ENCODE measurements at places on chromosomes 1 and 21.

GRCh38 chr1:44012404-44012803 lies 18.9 kb downstream of the SLC6A9 start:
- DNase-seq = no peak

DNA sequence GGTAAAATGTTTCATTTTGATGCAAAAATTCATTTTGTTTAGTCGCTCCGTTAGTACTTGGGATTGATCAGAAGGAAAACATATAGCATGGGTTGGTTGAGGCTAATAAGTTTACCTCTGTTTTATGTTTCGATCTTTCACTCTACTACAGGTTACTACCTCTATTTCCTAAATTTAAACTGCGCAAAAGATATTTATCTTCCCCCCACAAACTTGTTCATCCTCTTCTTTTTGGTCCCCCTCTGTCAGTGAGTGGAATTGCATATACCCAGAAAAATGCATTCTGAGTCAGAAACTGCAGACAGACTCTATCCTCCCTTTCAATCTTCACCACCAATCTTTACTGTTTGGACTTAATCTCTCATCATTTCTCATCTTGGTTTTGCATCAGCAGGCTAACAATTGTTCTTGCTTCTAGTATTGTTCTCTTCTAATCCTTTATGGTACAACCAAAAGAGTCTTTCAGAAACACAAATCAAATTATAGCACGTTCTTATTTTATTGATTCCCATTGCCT lies 316.0 kb upstream of the ADGRL4 start:
- no peak for DNase-seq

DNA sequence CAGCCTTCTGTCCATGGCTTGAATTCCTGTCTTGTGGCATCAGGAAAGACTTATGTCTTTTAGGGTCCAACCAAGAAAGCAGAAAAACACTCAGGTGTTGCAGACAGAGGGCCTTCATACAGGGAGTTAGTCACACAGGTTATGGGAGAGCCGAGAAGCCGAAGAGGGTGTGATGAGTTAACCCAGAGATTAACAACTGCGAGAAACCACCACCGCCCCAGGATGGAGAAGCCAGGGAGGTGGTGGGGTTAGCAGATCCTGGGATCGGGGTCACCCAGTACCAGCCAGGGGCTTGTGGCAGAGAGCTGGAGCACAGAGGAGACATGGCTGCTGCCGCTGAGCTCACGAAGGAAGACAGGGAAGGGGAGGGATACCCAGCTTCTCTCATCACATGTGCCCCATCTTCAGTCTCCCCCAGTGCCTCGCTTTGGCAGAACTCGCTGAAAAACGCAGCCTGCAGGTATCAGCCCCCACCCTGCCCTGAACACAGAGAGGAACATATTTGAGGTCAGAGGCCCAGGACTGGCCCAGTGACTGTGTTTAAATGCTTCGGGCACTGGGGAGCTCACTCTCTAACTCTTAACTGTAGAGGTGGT lies 58.7 kb downstream of the RUNX3 start:
- no peak for DNase-seq

DNA sequence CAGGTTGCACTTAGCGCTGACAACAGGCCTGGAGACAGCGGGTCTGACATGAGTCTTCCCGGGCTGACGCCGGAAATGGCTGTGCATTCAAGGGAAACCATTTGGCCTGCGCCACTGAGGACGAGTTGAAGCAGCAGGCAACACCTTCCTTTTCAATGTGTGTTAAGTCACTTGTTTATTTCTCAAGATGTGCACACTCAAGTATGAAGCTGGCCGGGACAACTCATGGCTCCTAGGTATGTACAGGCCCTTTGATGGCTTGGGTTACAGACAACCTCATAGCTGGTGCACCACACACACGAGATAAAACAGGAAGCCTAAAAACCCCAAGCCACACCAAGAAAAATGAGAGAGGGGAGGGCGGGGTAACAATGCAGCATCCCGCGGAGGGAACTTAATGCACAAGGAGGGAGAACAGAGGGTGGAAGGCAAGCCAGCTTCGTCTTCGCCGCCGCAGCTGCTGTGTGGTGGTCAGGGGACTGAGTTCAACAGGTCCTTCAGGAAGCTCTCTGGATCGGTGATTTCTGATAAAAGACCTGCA lies 118.0 kb upstream of the IFFO2 start:
- peak; percentile 45 for DNase-seq

- no peak for DNase-seq
These were observed 351.9 kb downstream of the S1PR1 start for GRCh38 chr1:101588677-101589076.

DNA sequence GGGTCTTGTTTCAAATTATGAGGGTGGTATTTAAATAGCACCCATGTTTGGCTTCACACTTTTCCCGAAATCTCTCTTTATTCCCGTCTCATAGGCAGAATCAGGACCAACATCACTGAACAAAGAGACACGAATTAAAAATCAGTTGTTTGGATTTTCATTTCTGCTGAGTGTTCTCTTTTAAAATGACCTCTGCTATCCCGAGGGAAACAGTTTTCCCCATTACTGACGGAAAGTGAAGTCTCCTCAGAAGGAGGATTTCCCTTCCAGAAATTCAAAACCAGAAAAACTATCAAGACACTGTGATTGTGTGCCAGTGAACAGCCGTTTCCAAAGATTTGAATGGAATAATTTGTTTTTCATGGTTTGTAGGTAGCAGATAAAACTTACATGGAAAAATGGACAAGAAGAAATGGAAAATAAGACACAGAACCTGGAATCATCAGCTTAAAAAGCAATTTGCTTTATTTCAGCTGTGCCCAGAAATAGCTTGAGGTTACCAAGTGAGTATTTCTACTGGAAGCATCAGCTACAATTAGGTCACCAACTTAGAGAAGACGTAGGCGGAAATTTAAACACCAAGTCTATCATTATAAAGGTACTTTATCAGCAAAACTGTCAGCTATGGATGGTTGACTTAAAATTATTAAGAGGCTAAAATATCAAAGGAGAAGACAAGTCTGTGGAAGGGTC lies 68.5 kb downstream of the RUNX1 start:
- no peak for DNase-seq

DNA sequence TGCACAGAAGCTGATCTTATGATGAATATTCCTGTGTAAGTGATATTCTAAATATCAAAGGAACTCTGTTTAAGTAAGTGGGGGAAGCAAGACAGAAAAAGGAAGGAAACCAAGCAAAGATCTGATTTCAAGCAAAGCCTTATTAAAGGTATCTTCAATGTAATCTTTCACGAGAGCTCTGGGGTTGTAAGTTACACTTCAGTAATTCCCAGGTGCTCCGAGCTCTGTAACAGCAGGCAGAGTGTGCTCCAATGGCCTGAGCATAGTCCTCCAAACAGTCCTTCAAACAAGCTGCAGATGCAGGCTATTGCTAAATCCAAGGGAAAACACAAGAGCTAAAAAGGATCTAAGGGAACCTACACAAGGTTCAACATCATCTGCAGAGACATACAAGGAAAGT lies 949.7 kb upstream of the TMPRSS15 start:
- DNase-seq = no peak

Data from stimulated activated CD4-positive, alpha-beta T cell treated with anti-CD3 and anti-CD28 coated beads, Interleukin-4, amount 100 ng/mL, for 24 hours (primary cell).